ENCODE measurements at places on chromosomes 5 and 9.

DNA sequence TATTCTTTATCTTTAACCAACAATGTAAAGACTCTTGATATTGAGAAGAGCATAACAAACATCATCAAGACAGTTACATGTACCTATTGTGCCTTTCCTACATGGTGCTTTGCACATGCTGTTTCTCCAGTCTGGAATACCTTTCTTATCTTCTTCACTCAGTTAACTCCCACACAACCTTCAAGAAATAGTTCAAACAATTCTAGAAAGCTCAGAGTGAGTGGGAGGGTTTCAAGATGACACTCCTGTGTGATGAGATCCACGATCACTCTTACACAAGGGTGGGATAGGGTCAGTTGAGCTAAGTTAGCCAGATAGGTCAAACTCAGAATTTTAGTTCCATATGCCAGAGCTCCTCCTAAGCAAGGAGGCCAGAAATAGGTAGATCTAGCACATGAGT, 915.5 kb downstream of the NR2F1-AS1 start:
- DNase-seq: no peak

GRCh38 chr5:99449786-99450185, 521.0 kb upstream of the CHD1 start:
- no peak for DNase-seq

- no peak for DNase-seq
Observed at GRCh38 chr5:109929376-109929775, 239.6 kb downstream of the MAN2A1 start.

- no peak for DNase-seq
Observed at GRCh38 chr5:16980983-16981382, 44.9 kb upstream of the MYO10 start.

- DNase-seq: no peak
Observed at GRCh38 chr5:121841892-121842291, 9.8 kb upstream of the FTMT start.

DNA sequence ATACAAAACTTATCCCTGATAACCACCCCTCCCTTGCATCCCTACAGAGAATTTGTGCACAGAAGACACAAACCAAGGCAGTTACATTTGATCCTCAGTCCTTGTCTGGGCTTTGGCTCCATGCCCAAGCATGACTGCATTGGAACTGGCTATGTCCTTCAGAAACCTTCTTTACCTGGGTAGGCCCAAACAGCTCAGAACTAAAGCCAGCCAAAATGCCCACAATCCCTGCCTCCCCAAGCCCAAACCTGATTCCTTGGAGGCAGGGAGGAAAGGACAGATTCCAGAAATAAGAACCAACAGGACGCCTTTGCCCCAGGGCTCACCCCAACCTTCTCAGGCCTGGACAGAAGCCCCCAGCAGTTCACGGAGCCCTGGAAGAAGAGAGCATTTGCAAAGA, 8.2 kb downstream of the IL17B start:
- no peak for DNase-seq

DNA sequence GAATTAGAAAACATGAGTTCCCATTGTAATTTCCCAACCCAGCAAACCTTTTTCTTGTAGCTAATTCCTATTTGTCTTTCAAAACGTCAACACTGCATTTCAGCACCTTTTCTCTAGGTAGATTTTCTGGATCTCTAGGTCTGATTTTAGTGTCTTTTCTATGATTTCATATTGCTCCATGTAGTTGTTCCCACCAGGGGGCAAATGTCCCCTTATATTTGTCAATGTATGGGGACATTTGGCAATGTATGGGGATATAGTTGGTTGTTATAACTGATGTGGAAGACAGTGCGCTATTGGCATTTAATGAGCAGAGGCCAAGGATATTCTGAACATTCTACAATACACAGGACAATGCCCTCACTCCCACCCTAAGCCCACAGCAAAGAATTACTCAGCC, 273.9 kb upstream of the ADRA1B start:
- DNase-seq: no peak

- no peak for DNase-seq
Observed at GRCh38 chr9:98430535-98431292, 175.3 kb upstream of the TBC1D2 start.

DNA sequence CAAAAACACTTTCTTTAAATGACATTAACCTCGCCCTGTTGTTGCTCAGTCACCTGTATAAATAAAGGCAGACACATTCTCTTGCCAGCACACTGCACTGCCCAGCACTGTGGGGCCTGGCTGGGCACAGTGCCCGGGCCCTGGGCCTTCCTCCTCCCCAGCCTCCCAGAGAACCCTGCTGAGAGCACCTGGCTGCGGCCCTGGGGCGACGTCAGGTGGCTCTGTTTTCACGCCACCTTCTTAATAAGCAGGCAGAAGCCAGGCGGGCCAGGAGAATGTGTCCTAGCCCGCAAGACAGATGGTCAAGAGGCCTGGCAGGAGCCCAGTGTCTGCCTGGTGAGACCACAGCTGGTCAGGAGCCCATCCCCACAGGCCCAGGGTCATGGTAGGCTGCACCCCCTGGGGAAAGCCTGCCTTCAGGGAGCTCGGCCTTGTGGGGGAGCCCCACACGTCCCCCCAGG, 8.2 kb upstream of the AGPAT2 start:
- no peak for DNase-seq

GRCh38 chr5:133265720-133266526, 214.1 kb downstream of the HSPA4 start:
- no peak for DNase-seq

DNA sequence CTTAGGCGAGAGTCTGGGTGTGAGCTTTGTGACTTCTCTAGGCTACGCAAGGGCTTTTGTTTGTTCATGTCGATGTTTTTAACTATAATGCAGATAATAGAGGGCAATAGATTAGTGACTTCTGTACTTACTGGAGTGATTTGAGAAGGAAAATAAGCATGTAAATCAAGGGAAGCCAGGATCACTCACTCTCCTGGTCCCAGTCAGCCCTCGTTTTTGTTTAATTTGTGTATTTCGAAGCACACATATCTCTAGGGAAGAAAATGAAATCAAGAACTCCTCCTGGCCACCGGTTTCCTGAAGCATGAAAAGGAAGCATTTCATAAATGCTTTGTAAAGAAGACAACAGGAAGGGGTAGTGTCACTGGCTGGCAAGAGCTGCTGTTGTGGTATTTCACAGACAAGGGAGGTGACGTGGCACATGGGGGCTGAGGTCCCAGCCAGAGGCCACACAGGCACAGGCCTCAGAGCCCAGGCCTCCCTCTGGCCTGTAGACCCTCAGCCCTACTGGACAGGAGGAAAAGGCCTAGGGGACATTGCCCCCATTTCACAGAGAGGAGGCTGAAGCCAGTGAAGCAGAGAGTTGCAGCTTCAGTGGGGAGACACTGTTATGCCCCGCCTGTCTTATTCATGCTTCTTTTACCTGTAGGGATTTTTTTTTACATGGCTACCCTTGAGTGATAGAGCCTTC, 34.1 kb downstream of the IRF1 start:
- no peak for DNase-seq

DNA sequence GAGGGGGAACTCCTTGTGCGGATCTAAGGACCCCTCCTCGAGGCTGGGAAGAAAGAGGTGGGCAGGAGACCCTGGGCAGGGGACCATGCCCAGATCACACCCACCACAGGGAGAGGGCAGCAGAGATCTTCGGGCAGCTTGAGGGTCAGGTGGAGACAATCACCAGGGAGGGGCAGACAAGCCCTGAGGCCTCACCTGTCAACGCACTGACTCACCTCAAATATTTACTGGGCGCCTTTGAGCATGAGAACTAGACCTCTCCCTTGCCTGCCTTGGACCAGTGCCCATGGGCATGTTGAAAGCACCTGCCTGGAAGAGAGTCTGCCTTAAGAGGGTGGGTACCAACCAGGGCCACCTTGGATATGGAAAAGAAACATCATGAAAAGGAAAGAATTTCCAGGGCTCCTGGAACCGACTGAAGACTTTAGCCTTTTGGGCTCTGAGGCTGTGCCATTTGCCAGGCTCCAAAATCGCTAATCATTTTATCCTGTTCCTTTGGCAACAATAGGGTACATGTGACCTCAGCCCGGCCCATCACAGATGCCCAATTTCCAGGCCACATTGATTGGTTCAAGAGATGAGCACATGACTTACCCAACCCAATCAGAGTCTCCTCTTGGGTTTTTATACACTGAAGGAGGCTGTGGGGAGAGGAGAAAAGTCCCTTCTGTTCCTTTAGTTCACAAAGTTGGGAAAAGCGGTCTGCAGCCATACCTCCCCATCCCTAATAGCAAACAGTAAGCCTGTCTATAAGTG, 10.4 kb upstream of the SPINK4 start:
- no peak for DNase-seq

DNA sequence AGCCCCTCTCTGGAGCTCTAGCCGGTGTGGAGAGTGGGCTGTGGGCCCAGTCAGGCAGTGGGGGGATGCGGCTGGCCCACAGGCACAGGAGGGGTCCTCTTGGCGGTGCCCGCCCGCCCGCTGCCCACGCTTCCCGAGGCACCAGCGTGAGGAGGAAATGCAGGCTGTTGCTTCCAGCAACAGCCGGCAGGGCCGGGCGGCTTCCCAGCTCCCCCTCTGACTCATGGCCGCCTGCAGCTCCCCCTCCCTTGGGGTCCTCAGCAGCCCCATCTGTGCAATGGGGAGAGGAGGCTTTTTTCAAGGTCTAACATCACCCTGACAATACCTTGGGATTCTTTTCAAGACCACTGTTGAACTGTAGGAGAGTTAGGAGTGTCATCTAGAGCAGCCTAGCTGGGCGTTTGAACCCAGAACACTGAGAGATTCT, 10.4 kb downstream of the CXXC5 start:
- no peak for DNase-seq

GRCh38 chr9:86488345-86488744, 134.1 kb upstream of the TUT7 start:
- no peak for DNase-seq

DNA sequence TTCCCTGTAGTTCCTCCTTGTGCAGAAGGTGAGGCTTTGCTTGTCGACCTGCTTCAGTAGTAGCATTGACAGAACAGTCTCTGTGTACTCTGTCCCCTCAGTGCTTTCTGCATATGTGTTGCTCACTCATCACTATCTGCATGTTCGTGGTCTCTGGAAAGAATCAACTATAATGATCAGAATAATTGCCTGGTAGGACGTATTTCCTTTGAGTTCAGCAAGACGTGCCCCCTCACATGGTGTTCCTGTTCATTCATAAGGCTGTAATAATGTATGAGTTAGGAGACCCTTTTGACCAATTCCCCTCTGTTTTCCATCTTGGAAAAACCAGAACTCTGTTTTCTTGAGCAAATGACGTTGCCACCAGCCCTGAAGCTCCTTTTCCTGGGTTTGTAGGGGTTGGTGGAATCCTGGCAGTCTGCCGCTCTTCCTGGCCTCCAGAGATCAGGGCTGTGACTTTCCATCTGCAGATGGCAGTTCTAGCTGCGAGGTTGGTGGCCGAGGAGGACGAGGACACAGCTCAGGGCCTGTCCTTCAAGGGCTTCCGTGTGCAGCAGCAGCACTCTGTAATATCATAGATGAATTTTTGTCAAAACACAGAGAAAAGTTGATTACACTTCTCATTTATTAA, 61.9 kb downstream of the EXOSC2 start:
- DNase-seq: no peak

DNA sequence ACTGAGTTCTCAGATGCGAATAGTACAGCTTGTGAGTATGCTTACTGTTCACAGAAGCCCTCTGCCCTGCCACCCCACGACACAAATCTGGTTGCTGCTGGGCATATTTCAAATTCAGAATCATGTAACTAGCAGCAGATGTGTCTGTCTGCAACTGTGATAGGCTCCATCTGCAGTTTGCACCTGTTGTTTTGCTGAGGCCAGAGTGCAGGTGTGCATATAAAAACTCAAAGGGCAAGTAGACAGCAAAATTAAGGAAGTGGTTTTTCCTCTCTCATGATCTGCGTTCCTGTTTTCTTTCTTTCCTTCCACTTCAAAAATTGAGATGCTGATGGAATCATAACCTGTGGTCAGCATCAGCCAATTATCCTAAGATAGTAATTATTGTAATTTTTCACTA, 1000.5 kb downstream of the PTPRD start:
- no peak for DNase-seq

DNA sequence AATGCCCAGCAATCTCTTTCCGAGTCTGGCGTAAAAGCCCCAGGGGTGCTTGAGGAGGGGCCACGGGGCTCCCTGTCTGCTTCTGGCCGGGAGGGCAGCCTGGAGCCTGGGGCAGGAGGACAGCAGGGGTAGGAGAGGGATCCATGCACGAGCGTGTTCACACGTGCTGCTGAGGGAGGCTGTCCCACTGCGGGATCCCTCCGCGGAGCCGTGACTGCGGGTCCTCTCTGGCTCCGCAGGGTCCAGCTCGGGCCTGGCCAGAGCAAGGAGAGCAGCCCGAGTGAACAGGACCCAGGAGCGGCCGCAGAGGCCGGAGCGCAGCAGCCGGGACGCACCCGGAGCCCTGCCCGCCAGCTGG, 78.4 kb downstream of the ZNF354C start:
- no peak for DNase-seq

DNA sequence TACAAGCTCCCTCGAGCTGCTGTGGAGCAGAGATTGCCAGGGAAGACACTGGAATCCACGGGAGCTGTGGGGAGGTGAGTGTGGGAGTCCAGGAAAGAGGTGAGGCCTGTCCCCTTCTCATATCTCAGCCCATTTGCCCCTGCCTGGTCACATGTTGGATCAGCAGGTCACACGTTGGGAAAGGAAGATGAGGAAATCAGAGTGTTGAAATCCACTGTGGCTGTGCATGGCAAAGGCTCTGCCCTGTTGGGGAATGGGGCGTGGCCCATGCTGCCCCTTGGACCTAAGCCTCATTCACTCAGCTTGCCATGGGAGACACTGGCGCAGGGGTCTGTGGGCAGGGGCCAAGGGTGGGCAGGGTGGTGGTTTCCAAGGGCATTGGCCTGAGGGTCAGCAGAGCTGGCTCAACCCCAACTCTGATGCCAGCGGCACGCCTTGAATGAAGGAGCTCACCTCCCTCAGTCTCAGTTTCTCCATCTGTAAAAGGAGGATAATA, 85.4 kb upstream of the CPEB4 start:
- DNase-seq: peak; percentile 70

DNA sequence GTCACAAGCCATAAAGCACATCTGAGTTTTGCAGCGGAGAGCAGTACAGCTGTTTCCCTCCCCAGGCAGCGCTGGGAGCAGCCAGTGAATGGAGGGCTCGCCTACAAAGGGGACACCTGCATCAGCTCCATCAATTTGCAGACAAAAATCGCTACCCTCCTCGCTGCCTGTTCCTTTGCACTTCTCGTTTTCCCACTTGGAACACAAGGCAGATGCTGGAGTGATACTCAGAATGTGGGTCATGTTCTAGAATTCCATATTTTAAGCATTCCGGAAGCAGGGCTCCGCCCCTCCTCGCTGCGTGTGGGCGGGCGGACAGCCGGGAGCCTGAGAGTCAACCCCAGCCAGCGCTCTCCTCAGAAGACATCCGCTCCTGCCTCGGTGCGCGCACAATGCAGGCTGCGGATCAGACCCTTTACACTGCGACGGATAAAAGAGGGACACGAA, 92.1 kb downstream of the LMNB1 start:
- no peak for DNase-seq

All from HuH-7.5 (cell line).